ENCODE measurements at places on chromosomes 1 and 21.

GRCh38 chr1:57102561-57103326, 136.9 kb upstream of the C8B start:
- DNase-seq = no peak

DNA sequence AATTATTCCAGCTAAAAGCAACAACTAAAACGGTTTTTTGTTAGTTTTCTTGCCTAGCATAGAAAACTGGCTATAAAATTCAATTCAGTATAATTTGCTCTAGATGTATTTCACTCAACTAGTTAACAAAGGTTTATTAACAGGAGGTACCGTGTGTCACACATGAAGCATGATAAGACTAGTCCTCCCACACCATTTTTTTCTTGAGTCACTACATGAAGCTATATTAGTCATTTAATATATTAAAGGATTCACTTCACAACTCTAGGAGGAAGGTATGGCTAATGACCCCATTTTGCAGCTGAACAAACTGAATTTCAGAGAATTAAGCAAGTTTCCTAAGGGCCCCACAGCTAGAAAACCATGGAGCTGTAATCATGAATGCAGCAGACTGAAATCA, 307.8 kb upstream of the USP25 start:
- no peak for DNase-seq

DNA sequence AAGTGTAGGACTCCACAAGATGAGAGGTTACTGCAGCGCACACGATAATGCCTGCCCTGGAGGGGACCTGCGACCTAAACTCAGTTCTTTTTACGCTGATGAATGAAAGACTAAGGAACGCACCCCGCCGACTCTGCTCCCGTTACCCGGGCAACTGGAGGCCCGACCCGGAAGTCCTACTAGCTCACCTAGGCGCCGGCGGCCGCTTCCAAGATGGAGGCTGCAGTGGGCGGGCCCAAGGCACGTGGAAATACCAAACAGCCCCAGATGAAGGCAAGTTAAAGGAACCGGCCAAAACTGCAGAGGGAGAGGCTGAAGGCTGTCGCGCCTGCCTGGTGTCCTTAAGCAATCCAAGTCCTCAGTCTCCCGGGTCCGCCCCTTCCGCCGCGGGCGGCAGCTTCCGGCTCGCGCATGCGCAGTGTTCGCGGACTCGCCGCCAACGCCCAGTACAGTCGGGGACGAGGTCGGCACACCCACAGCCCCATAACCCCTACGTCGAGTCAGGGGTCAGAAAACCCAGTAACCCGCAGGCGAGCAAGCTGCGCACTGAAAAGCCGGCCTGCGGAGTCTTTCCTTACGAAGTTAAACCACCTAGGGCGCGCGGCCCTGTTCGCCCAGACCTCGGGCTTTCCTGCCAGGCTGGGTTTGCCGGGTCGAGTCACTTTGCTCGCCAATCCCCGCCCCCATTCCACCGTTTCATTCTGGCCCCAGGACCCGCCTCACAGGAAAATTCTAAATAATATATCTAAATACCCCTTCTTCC, at the start of gene SETD4:
SETD4 (minus strand) TSS at position 368 of the 763 bp plus-strand sequence. CDS start 1,638 bp downstream, outside the sequence.
- peak; percentile 93 for DNase-seq

DNA sequence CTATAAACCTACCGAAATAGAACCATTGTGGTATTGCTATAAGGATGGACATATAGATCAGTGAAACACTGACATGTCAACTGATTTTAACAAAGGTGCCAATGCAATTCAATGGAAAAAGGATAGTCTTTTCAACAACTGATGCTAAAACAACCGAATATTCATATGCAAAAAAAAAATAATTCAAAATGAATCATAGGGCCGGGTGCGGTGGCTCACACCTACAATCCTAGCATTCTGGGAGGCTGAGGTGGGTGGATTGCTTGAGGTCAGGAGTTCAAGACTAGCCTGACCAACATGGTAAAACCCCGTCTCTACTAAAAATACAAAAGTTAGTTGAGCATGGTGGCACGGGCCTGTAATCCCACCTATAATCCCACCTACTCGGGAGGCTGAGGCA, 23.9 kb downstream of the HSF2BP start:
- DNase-seq = no peak

- no peak for DNase-seq
Measured at GRCh38 chr1:238558156-238558555, 667.4 kb upstream of the ZP4 start.

DNA sequence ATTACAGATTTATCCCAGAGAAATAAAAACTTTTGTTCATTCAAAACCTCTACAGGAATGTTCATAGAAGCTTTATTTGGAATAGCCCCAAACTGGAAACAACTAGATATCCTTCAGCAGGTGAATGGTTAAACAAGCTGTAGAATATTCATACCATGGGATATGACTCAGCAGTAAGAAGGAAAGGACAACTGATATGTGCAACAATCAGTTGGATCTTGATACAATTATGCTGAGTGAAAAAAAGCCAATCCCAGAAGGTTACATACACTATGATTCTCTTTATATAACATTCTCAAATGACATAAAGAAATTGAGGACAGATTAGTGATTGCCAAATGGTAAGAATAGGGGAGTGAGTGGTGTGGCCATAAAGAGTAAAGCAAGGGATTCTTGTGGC, 376.7 kb downstream of the S1PR1 start:
- no peak for DNase-seq

- DNase-seq = no peak
Measured at GRCh38 chr1:179144626-179145025, 62.8 kb downstream of the TOR3A start.

GRCh38 chr1:102851616-102852015, 256.7 kb downstream of the COL11A1 start:
- no peak for DNase-seq

DNA sequence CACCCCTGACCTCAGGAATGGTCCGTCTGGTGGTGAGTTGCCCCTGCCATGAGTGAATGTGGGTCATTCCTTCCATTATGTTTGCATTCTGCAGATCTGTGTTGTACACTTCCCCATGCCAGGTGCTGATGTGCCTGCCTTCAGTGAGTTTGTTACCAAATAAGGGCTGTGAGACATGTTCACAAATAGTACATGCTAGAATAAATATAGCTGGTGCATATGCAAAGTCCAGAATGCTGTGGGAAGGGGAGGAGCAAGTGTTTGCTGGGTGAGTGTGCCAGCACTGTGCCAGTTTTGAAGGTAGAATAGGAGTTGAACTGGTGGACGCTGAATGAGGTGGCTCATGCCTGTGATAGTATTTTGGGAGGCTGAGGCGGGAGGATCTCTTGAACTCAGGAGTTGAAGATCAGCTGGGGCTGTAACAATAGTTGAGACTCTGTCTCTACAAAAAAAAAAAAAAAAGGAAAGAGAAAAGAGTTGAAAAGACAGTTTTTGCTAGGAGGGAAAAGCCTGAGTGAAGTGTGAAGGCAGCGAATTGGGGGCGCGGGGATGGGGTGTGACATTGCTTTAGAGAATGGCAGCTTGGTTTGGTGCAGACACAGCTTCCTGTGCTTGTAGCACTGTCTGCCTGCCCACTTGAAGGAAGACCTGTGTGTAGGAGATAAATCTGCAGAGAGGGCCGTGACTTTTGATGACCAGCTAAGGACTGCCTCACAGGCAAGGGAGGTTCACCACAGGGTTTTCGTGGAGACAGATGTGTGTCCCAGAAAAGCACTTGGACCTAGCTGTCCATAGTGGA, 61.1 kb downstream of the LGR6 start:
- no peak for DNase-seq

DNA sequence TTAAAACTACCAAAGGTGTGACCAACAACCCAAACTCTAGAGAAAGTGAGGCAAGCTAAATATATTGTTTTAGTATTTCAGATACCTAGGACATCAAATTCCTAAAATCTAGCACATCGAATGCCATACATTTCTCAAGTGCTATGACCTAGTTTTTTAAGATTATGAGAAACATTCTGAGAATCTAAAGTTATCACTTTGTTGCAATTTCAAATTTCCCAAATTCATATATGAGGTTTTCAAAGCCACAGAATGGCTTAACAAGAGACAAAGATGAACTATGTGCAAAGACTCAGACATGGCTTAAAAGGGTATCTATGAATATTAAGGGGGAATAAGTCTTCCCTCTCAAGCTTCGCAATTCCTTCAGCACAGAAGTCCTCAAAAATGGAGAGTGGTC, 6.8 kb downstream of the SCYL3 start:
- no peak for DNase-seq

DNA sequence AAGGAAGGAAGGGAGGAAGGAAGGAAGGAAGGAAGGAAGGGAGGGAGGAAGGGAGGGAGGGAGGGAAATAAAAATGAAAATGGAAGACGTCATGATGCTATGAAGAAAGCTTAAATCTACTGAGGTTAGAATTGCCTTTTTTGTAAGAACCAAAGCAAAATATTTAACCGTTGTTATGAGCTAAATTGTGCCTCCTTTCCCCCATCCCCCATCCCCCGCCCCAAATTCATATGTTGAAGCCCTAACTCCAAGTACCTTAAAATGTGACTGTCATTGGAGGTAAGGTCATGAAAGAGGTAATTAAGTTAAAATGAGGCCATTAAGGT, 80.1 kb upstream of the CXADR start:
- DNase-seq = no peak

- no peak for DNase-seq
Measured at GRCh38 chr1:6872573-6873261, 87.5 kb downstream of the CAMTA1 start.

- no peak for DNase-seq
Measured at GRCh38 chr21:24514081-24514733, 1093.1 kb downstream of the MRPL39 start.

GRCh38 chr1:32066489-32066873, 6.3 kb upstream of the TMEM39B start:
- no peak for DNase-seq

- no peak for DNase-seq
Measured at GRCh38 chr1:76138217-76138616, 63.7 kb downstream of the ST6GALNAC3 start.

DNA sequence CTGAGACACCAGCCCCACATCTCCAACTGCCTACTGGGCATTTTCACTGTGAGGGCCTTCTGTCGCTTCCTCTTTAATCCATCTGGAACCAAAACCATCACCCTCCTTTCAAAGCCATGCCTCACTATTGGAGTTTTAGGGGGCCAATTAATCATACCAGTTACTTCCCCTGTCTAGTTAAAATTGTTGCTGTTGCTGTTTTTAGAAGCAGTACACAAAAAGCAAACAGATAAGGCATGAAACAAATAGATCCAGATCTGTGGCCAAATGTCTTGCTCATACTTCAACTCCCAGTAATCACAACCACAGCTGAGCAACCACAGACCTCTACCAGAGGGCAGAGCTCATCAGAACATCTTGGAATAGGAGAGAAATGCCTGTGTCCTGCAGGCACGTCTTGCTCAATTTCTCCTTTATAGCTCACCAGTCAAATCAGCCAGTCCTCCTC, 133.8 kb upstream of the C1orf105 start:
- DNase-seq = no peak

- DNase-seq = no peak
Measured at GRCh38 chr1:154595621-154596020, 12.4 kb downstream of the ADAR start.

- no peak for DNase-seq
Measured at GRCh38 chr1:207027206-207027777, 5.3 kb downstream of the C1orf116 start.

DNA sequence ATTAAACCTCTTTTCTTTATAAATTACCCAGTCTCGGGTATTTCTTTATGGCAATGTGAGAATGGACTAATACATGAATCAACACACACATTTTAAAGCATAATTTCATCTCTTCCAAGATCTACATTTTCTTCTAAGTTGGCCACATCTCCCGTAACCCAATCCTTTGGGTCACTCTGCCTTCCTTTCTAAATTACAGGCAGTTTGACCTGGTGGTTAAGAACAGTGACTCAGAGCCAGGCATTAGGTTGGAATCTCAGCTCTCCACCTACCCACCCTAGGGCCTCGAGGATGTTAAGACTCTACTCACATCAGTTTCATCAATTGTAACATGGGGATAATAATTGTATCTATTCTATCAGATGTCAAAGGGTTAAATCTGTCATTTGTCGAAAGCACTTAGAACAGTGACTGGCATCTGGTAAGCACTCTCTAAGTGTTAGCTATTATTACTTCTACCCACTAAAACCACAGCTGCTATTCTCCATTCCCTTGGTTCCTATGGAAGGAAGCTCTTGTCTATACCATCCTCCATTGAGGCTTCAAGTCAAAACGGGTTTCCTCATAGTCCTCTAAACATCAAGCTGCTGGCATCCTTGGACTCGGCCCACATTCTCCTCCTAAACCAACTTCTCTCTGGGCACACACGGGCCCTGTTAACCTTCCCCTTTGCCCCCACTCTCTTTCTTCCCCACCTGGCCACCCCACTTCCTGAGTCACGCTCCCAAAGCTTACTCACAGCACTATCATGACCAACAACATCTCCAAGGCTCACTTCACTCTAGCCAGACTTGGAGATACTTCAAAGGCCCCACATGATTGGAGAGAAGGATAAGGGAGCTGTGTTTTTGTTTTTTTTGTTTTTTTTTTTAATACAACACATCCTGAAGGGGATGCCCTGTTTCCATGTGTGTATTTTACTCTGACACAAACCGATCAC, 116.9 kb downstream of the TGFBR3 start:
- DNase-seq = no peak

- no peak for DNase-seq
Measured at GRCh38 chr1:91754816-91755580, 131.0 kb downstream of the TGFBR3 start.

GRCh38 chr1:93459126-93459525, 11.2 kb downstream of the FNBP1L start:
- no peak for DNase-seq

GRCh38 chr1:44267438-44267837, 54.2 kb downstream of the DMAP1 start:
- no peak for DNase-seq

DNA sequence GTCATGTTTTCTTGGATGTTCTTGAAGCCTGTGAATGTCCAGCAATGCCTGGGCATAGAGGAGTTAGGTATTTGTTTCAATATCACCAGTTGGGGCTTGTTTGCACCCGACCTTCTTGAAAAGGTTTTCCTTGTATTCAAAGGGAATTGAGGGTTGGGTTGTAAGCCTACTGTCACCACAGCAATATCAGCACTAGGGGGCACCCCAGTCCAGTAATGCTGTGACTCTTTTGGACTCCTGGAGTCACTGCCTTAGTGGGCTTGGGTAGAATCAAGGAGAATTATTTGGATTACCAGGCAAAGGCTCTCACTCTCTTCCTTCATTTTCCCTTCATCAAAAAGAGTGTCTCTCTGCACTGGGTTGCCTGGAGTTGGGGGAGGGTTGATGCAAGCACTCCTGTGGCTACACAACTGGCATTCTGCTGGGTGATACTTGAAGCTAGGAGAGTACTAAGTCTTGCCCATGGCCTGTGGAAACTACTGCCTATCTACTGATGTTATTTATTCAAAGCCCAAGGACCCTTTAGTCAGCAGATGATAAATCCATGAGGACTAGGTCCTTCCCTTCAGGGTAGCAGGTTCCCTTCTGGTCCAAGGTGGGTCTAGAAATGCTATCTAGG, 34.5 kb downstream of the OR10R2 start:
- DNase-seq = peak; percentile 37

DNA sequence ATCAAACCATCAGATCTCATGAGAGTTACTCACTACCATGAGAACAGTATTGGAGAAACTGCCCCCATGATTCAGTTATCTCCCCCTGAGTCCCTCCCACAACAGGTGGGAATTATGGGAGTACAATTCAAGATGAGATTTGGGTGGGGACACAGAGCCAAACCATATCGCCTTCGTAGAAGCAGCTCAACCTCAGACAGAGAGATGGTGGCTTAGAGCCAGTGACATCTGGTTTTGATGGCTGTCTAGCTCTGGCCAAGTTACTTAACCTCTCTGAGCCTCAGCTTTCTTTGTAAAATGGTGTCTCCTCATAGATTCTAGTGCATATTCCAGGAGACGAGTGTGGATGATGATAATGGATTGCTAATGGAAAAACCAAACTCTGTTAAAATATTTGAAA, 27.2 kb downstream of the MX1 start:
- no peak for DNase-seq

Measured in stimulated activated CD4-positive, alpha-beta T cell treated with anti-CD3 and anti-CD28 coated beads, Interleukin-2, amount 100 ng/mL, for 48 hours (primary cell).